Islet precursor cell (in vitro differentiated cells): ENCODE measurements at places on chromosomes 11 and 22.

- DNase-seq = no peak
Observed at GRCh38 chr11:66035653-66036333, 9.5 kb upstream of the CATSPER1 start.

DNA sequence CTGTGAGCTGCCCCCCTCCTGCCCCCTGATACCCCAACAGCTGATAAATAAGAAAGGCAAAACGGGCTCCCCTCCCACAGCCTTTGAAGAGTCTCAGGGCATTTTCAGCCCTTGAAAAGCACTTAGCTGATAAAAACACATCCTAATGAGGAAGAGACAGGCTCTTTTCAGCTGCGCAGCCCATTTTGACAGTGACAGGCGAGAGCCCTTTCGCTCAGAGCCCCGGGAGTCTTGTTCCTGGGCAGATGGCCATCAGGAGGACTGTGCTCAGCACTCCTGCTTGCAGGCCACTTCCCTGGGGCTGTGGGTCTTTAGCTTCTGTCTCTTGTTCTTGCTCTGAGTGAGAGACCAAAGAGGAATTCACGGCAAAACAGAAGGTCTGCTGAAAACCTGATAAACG is 757.2 kb downstream of the BRD1 start:
- no peak for DNase-seq

DNA sequence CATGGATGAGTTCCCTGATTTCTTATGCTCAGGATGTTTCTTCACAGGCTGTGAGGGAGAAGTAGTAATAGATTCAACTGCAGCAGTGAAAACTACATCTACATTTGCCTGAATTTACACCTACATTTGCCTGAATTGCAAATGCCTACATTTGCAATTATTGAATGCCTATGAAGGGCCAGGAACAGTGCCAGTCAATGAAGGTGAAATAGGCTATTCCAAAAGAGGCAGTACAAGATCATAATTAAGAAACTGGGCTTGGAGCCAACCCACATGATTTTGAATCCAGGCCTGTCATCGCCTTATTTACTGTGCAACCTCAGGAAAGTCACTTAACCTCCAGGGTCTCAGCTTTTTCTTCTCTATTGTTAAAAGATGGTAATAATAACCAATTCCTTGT is 1353.3 kb downstream of the FAM181B start:
- no peak for DNase-seq

GRCh38 chr22:24037851-24038765 is 27.0 kb downstream of the CABIN1 start:
- DNase-seq = no peak

DNA sequence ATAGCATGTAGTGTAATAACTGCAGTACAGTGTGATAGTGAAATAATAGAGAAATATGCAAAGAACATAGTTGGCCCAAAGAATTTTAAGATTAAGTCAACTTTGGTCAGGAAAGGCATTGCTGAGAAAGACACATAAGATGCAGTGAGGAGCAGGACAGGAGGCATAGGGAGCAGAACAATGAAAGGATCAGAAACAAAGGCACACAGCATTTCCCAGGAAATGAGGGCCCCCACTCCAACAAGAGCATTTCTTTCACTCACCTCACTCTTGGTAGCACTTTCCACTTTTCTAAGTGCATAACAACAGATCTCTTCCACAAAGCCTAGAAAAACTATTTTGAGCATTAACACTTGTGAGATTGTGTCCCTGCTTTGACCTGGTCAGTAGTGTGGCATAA is 238.4 kb upstream of the FAT3 start:
- DNase-seq = no peak

- no peak for DNase-seq
Observed at GRCh38 chr11:33315822-33316221, 58.6 kb downstream of the HIPK3 start.

GRCh38 chr11:70105755-70106571 is 27.8 kb downstream of the ANO1 start:
- DNase-seq = no peak

DNA sequence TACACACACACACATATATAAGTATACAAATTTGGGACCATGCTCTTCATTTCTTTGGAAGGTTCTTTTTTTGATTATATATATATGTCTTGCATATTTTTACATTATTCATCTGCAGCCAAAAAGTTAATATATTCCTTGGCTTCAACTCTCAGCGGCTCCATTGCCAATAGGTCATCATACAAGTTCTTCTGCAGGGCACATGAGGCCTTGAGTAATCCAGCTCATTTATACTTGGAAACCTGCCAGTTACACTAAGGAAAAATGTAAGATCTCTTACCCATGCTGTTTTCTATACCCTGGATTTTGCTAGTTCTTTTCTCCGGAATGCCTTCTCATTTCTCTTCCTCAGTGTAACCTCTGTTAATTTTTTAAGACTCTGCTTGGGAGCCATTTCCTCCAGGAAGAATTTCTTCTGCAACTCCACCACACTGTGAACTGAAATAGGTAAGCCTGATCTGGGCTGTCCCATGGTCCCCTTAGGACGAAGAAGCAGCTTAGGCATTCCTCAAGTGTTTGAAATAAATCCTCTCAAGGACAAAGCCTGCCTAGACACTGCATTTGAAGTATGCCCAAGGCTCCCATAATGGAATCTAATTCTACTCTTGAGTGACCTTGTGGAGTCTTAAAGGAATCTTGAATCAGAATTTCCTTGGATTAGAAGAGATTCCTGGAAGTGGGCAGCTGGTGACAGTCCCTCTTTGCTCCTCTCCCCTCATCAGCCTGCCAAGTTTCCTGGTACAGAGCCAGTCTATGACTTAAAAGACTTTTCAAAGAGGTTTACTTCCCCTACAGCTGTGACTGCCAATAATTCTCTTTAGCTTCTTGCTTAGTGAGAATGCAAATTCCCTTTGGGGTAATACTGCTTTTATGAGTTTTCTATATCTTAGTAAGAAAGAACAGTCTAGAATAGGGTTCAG is 182.8 kb downstream of the C11orf87 start:
- DNase-seq = no peak

- peak; percentile 47 for DNase-seq
Observed at GRCh38 chr11:12199231-12199948, 89.0 kb downstream of the MICAL2 start.

GRCh38 chr22:49240472-49240871 is 587.2 kb downstream of the BRD1 start:
- DNase-seq = peak; percentile 43

GRCh38 chr11:118771547-118772288 is 19.2 kb downstream of the DDX6 start:
- no peak for DNase-seq

DNA sequence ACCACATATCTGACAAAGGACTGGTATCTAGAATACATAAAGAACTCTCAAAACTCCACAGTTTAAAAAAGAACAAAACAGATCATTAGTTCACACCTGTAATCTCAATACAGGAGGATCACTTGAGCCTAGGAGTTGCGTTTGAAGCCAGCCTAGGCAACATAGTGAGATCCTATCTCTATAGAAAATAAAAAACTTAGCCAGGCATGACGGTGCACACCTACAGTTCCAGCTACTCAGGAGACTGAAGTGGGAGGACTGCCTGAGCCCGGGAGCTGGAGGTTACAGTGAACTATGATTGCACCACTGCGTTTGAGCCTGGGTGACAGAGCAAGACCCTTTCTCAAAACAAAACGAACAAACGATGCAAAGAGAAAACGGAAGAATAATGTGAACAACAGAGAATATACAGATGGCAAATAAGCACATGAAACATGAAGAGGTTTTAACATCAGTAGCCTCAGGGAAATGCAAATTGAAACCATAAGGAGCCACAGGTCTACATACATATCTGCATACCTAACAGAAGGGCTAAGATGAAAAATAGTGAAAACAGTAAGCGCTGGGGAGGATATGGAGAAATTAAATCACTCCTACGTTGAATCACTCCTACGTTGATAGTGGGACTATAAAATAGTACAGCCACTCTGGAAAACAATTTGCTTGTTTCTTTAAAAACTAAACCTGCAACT is 70.7 kb downstream of the DGCR2 start:
- DNase-seq = no peak

- peak; percentile 58 for DNase-seq
Observed at GRCh38 chr11:117932426-117932825, 3.2 kb upstream of the TMPRSS13 start.

DNA sequence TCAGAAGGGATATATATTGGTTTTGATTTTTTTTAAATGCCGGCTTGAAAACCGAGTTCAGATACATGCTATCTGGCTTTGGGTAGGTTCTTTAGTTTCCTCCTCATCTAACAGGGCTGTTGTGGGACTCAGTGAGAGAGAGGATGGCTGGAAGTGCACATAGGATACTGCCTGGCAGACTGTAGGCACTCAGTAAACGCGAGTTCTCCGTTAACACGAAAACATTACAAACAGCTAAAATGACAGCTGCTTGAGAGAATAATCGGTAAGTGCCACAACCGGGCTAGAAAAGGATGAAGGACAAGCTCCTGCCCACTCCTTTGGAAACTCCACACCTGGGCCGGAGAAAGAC is 369 bp downstream of the XRRA1 start:
- DNase-seq = no peak

DNA sequence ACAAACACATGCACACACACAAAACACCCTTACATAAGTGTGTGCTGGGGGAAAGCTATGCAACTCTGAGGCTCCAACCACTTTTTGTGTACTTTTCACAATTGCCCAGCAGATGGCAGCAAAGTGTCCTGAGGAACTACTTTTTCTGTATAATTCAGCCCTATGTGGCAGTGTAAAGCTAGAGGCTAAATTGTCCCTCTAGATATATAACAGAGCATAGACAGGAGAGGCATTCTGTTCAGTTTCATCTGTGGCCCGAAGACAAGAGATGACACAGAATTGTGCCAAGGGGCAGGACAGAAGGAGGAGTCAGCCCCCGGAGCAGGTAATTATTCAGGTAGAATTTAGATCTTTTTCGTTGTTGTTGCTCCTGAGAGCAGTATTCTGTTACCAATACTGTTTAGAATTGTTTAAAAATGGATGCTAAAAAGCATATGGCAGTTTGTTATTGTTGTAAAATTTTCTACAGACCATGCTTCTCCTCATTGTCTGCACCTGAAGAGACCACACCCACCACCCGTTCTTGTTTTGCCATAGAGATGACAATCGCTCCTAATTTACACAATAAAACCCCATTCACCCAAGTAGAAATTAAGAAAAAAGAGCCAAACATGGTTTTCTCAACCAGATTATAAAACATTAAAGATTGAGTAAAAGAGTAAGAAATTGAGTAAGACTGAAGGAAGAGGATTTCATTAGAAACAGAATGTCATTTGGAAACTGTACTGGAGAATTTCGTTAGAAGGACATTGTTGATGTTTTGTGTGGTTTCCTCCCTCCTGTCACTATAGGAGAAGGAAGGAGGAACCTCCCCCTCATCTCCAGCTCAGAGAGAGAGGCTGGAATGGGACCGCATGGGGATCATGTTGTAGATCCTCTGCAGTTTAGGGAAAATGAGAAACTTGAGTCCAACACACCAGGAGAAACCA is 14.5 kb upstream of the MS4A7 start:
- DNase-seq = peak; percentile 83

DNA sequence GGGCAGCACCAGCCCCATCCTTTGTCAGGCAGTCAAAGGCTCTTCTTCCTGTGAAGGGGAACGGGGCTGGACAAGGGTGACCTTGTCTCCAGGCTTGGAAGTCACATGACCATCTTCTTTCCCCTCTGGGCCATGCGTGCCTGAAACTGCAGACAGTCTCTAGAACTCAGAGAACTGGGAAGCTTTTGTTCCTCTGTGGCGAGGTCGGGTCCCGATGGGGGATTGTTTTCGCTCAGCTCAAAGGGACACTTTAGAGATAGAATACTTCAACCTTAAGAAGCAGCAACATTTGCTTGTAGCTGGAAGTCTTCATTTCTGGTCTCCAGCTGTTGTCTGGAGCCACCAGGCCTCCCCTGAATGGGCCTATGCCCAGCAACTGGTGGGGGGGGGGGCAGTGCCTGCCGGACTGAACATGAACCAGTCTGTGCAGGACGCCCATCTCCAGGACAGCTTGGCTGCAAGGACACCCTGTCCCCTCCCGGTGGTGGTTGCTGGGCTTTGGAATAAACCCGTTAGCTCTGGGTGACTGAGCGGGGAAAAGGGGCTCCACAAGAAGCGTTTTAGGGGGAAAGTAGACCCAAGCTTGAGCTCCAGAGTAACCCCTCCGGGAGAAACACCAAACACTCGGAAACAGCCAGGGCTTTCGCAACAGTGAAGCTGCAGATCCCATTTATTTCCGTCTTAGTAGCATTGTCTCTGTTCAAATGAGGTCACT is 55.7 kb upstream of the EMID1 start:
- DNase-seq = peak; percentile 74

DNA sequence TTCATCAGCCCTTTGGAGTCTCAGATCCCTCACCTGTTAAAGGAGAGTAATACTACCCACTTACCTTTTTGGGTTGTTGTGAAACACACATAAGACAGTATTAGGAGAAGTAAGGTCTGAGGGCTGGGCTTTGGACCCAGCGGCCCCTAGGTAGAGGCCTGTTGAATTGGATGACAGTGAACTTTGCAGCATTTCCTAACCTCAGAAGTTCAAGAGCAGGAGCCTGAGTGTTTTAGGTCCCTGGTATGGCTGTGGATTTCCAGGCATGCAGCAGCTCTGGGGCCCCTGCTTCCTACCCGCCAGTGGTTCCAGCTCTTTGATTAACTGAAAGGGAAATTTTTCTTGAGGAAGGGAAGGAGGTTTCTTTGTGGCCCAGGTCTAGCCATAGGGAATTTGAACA is 58.9 kb downstream of the TEAD1 start:
- DNase-seq = peak; percentile 61

DNA sequence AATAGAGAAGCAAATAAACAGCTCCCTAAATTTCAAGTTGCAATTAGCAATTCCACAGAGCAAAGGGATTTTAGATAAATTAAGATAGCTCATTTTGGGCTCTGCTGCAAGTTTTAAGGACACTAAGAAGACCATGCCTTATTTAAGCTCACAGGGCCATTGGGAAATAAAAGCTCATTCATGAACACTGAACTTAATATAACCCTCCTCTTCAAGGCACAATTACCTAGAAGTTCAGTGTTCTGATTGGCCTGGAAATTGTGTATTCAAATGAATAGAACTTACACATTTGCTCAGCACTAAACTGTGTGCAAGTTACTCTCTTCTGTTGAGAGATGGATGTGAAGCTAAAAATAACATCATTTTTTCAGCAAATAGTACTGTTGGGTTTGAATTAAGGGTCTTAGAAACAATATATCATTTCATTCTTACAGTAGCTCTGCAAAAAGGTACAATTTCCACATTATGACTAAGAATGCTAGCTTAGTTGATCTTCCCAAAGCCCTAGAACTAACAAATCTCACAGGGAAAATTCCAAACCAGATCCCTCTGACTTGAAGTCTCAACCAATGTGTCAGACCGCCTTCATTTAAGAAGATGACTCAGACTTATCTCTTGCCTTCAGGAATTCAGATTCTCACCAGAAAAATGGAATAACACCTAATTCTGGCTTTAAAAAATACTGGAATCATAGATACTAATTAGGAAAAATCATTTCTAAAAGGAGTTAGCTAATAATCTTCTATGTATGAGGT is 87.4 kb upstream of the LRRC55 start:
- DNase-seq = no peak

GRCh38 chr11:19853920-19854319 is 141.3 kb downstream of the NAV2 start:
- DNase-seq = no peak
